Germinal center (tissue), 1 donor: ENCODE measurements at places on chromosomes 7 and 10.

DNA sequence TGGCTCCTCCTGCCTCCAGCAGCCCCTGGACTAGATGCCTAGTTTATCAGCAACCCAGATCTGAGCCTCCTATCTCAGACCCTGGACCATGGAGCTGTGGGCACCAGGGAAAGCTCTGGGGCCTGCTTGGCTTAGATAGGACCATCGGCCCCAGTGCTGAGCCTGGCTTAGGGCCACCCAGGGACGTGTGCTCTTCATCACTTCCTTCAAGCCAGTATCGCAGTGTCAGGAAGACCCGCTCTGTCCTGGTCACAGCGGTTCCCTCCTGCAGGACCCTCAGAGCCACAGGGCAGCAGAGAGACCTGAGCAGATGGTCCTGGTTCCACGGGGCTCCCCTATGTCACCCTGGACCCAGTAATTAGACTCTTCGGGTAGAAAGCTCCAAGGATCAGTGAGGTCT is 105.7 kb upstream of the FAM20C start:
- no peak for DNase-seq

GRCh38 chr7:43260980-43261878 is 148.8 kb downstream of the HECW1 start:
- DNase-seq, result peak; percentile 52

DNA sequence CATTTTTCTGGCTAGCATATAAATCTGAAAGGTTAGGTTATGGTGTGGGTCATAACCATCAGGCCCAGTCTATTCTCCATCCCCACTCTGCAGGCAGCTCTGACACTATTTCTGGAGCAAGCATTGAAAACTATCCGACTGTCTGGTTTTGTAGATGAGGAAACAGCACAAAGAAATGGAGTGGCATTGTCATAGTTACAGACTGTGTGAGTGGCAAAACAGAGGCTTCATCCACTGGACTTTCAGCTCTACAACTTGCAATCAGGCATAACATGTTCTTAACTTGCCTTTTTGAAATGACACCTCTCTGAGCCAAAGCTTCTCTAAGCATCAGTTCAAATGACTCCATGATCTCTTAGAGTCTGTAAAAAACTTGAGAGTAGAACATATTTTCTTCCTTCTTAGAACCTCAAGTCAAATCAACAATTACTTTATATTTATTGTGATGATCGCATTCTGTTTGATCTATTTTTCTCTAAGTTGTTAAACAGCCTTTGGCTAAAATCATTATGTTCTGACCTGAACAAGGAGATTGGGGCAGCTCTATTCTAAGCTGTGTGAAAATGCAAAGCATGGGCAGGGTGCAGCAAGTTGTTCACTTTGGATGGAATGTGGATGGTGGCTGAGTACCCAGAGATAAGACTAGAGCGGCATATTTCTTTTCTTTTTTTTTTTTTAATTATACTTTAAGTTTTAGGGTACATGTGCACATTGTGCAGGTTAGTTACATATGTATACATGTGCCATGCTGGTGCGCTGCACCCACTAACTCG is 68.5 kb downstream of the LRRC4 start:
- DNase-seq, result no peak

DNA sequence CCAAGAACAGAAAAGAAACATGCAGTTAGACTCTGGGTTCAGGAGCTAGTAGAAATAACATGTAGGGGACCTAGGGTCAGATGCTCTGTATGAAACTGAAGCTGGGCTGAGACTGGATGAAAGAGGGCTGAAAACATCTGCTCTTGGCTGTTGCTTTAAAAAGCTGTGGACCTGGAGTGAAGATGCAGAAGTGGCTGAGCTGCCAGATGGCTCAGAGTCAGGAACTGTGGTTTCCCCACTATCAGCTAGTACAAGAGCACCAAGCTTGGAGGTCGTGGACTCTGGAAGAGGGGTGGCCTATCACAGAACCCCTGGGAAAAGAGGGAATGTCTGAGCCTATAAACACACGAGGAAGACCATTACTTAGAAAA is 5.9 kb downstream of the ADK start:
- no peak for DNase-seq

DNA sequence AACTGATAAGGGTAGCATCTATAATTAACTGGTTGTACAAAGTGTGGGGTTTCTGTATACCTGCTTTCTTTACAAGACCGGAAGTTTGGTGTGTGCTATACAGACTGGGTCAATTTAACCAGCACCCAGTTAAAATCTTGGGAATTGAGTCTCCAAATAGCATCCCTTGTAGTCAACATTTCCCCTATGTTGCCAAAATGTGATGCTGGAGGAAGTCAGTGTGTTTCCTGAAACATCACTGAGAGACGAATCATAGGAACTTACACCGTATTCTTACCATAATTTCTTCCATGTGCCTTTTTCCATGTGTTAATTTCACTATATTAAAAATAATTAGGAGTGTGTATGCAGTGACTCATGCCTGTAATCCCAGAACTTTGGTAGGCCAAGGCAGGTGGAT is 1.7 kb downstream of the AKR1C4 start:
- no peak for DNase-seq

DNA sequence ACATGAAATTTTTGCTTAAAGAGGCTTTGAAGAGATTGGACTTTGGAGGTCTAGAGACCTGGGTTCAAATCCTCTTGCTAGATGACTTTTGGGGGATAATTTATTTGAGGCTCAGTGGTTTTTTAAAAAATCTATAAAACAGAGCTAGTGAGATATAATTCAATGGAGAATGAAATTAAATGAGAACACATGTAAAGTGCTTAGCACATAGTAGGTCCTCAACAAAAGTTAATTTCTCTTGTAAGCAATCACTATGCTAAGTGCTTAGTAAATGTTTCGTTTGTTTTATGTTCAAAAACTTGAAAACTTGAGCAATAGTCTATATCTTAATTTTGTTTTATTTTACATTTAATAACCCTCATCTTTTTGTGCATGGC is 64.8 kb downstream of the LRMDA start:
- no peak for DNase-seq

GRCh38 chr10:121080281-121080891 is 229.2 kb downstream of the WDR11 start:
- DNase-seq, result no peak

GRCh38 chr7:100384628-100385294 is 11.5 kb downstream of the PILRA start:
- no peak for DNase-seq

DNA sequence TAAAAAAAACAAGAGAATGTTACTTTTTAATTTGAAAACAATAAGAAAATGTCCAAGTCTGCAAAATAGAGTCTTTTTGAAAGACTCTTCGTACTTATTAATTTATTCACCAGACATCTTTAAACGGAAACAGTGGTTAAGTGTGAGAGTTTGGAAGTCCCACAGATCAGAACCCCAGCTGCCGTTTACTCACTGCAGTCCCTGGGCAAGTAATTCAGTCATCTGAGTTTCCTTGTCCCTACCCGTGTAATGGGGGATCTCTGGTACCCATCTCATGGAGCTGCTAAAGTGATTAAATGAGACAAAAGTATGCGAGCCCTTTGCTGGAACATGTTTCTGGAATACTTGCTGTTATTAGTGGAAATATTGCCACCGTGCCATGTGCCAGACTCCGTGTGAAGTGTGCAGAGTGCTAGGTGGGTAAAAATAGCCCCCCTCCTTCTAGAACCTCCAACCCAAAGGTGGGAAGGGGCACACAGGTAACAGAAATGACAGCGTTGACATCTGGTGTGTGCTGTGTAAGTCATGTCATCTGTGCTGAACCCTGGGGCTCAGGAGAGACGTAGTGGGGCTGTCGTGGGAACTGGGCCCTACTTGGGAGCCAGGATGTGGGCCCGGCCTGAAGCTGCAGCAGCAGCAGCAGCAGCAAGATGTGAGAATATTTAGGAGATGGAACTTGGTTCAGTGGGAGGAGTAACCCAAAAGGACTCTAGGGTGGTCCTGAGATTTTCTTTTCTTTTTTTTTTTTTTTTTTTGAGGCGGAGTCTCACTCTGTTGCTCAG is 140.5 kb downstream of the CUX1 start:
- no peak for DNase-seq

- DNase-seq, result no peak
Measured at GRCh38 chr7:50681432-50682045, 101.2 kb downstream of the GRB10 start.

GRCh38 chr7:56174346-56174874 is 58.2 kb upstream of the NUPR2 start:
- DNase-seq, result no peak

DNA sequence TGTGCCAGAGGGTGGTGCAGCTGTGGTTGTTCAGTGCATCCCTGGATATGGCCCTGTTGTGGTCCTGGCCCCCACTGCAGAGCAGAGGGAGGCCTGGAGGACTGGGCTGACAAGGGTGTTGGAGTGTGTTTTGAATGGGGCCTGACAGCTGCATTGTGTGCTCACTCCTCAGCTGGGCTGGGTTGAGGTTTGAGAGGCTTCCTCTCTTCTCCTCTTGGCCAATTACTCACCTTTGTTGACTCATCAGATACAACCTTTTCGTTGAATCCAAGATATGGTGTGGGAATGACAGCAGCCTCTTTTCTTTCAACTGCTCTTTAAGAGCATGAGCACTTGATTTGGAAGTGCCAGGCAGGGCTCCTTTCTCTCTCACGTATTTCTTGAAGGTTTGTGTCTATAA is 228.5 kb upstream of the COBL start:
- no peak for DNase-seq

- DNase-seq, result no peak
Measured at GRCh38 chr10:110009736-110010475, 2.1 kb downstream of the ADD3 start.

- no peak for DNase-seq
Measured at GRCh38 chr7:132720835-132721234, 144.6 kb upstream of the PLXNA4 start.

DNA sequence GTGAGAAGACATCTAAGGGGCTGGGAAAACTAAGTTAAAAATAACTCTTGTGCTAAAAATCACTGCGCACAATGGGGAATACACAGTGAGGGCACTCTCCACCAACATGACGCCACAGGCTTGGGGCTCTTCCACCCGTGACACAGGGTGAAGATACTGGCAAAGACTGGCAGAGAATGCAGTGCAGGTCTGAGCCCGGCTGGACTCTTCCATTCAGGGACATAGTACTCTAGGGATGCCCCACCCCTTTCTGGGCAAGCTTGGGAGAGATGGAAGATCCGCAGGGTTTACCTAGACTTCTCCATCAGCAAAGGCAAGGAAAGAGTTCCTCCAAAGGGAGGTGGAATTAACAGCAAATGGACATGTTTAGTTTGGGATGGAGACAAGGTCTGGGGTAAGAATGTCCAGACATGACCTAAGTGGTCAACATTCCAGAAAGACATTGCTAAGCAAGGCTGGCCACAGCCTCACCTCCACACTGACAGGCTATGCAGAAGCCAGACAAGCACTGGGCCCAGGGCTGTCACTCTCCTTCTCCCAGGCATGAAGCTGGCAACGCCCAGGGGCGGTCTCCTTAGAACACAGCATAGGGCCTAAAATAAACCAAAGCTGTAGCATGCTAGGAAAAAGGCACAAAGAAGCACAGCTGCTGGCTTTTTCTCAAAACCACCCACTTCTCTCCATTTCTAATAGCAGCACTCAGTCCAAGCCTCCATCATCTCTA is 28.1 kb downstream of the XPNPEP1 start:
- no peak for DNase-seq

GRCh38 chr10:17506390-17506789 is 52.0 kb upstream of the ST8SIA6 start:
- DNase-seq, result no peak

- no peak for DNase-seq
Measured at GRCh38 chr10:2948127-2948854, 119.1 kb upstream of the PFKP start.

- DNase-seq, result no peak
Measured at GRCh38 chr10:78338717-78339116, 305.1 kb downstream of the RPS24 start.

DNA sequence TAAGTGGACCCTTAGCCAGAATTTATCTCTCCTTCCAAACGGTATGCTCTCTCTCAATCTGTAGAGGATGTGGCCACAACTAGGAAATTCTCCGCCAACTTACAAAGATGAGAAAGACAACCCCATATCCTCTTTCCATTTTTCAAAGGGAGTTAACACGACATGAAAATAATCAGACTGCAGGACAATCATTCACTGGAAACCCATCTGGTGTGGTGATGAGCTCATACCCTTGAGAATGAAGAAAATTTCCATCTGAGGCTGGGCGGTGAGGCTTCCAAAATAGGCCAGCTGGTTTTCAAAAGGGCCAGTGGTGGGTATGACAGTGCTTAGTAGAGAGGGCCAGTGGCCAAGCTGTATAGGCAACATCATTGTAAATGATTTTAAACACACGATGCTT is 369.6 kb downstream of the FRMD4A start:
- no peak for DNase-seq

DNA sequence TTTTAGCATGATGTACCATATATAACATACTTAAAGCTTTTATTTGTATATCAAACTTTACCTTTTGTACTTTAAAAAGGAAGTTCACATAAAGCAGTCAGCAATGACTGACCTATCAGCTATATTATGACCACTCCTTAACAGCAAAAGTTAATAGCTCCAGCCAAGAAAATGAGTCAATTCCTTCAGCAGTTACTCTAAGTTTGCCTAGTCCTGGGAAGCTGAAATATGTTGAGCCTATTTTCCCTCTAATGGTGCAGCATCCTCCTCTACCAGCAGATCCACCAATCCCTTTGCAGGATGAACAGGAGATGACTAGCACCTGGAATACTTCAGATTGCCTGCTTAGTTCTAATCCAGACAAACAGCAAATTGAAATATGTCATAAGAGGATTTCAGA is 64.2 kb downstream of the CUL2 start:
- no peak for DNase-seq

GRCh38 chr10:110802090-110802489 is 69.6 kb upstream of the PDCD4 start:
- DNase-seq, result no peak

GRCh38 chr7:40641701-40642100 is 506.9 kb downstream of the SUGCT start:
- no peak for DNase-seq

- peak; percentile 16 for DNase-seq
Measured at GRCh38 chr10:77264107-77264506, 373.5 kb downstream of the KCNMA1 start.

DNA sequence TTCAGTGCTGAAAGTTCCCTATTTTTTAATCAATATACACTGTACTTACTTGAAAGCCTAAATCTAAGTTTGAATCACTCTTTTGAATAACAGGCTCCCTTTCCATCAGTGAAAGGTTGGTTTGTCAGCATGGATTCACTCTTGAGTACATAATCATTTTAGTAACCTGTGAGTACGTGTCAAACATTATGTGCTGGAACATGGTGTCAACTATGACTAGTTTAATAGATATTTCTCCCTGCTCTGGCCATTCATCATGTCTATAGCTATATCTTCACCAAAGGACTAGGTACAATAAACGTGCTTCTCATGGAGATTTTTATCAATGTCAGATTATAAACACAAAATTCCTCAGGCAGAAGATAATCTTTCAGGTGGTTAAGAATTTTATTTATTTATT is 61.7 kb upstream of the MDFIC start:
- DNase-seq, result no peak

- DNase-seq, result no peak
Measured at GRCh38 chr10:11300026-11300425, 282.4 kb downstream of the CELF2 start.
